ENCODE measurements at places on chromosomes 11 and 22.
A peak's percentile ranks its signal among the peaks of the same experiment; 100 is the strongest.

DNA sequence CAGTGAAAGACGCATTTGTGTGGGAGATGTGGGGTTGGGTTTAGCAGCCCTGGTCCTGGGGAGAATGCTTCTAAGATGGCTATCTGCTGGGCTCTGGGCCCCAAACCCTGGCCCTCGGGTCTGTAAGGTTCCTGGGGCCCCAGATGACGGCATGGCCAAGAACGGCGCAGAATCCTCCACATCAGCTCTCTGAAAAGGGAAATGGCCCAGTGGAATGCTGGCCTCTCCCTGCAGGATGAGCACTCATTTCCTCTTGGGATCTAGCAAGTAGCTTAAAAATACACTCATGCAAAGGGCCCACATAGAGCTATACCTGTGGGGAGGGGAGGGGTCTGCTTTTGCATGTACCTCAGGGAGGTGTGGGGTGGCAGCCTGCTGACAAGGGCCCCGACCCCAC is 37.5 kb upstream of the LINC01488 start:
- DNase-seq = no peak

- no peak for DNase-seq
These were observed 3.2 kb upstream of the CCDC15 start for GRCh38 chr11:124950601-124951330.

GRCh38 chr11:70525466-70525865 is 127.1 kb downstream of the CTTN start:
- DNase-seq = no peak

DNA sequence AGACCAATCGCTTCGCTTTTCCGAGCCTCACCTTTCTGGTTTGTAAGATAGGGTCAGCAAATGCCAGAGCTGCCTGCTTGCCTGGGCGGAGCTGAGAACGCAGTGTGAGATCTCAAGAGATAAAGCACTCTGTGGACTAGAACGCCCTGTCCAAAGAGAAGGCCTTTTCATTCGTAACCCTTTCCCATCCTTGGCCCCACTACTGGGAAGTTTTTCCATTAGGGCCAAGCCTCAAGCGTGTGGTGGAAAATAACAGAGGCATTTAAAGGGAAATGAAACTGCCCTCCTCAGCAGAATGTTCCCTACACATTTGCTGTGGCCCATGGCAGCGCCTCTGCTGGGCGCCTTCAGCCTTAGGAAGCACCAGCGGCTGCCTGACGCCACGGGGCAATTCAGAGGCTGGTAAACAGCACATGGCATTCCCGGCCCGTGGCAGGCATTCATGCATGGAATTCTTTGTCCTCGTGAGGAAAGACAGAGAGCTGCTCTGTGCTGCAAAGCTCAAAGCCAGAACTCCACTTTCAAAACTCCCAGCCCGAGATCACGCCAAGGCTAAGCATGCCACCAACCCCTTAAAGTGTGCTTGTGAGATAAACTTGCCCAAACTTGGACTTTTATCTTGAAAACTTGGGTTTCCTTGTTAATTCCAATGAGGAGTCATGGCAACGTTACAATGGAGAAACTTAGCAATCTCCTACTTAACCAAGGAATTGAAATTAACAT is 38.1 kb downstream of the AHNAK start:
- peak; percentile 44 for DNase-seq

GRCh38 chr11:30483056-30483455 is 103.1 kb downstream of the MPPED2 start:
- no peak for DNase-seq

DNA sequence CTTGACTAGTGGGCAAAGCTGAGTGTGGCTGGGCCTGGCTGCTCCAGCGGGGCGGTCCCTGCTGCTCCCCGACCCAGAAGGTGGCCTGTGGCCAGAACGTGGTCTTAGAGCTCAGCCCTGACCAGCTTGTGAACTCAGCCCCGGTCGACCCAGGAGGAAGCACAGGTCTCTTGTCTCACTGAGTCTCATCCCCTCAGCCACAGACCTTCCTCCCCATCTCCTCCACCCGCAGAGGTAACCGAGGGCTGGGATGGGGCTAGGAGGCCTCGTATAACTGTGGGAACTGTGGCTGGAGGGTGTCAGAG is 546.2 kb upstream of the B3GAT1 start:
- DNase-seq = no peak

All from NCI-H1694 (cell line).